Mesothelial cell of epicardium (in vitro differentiated cells): ENCODE measurements at places on chromosomes 2 and 18. TPM values are rescaled to one million over a fixed set of nuclear protein-coding genes. Genes with fewer than 3 reads are reported as not detected.

Gene ACYP2
- total RNA-seq: 11.3 to 11.8 TPM (median 11.4 TPM) in 3 replicates

Gene SPDYA
- total RNA-seq: 1.3 to 2.0 TPM (median 1.7 TPM) in 3 replicates

Gene SERPINB4
- total RNA-seq: not detected in 3 replicates

Gene INPP4A
- 37.3 to 40.7 TPM (median 37.3 TPM) in 3 replicates for total RNA-seq

Gene EMILIN1
- total RNA-seq: 170 to 179 TPM (median 172 TPM) in 3 replicates

GRCh38 chr18:77671456-77672167 is 422.0 kb downstream of the GALR1 start:
- no peak overlapping the region for H3K27ac ChIP-seq
- no peak overlapping the region for H3K4me3 ChIP-seq
- H3K4me1 ChIP-seq: no peaks in the 10 kb centered on the region
- no peaks in the 10 kb centered on the region for H3K36me3 ChIP-seq

GRCh38 chr18:56727399-56727798 is 76.2 kb downstream of the WDR7 start:
- H3K27ac ChIP-seq: no peak overlapping the region
- peaks cover 33% of the 10 kb centered on the region for H3K36me3 ChIP-seq
- H3K4me1 ChIP-seq: no peaks in the 10 kb centered on the region
- no peak for DNase-seq
- no peaks in the 10 kb centered on the region for H3K27me3 ChIP-seq

DNA sequence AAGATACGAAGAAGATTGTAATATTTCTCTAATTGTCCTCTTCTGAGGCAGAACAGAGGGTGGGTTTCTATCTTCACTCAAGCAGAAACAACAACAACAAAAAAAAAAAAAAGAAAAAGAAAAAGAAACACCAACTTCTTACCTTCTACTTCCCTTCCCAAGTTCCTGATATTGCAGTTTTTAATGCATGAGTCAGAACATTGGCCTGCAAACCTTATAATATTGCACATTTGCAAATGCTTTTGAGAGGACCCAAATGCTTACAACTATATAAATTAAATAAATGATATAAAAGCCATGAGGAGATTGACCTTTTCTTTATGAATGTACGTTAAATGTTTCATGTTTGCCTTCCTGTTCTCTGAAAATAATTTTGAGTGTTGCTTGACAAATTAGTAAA is 37.3 kb downstream of the PAX3 start:
- no peak overlapping the region for H3K27ac ChIP-seq
- H3K4me3 ChIP-seq: no peak overlapping the region
- no peak for DNase-seq
- peaks cover 33% of the 10 kb centered on the region for H3K27me3 ChIP-seq
- peaks cover 1% of the 10 kb centered on the region for H3K4me1 ChIP-seq
- H3K36me3 ChIP-seq: no peaks in the 10 kb centered on the region

GRCh38 chr2:28668880-28669279 is 82.8 kb upstream of the PPP1CB start:
- no peaks in the 10 kb centered on the region for H3K27me3 ChIP-seq
- H3K4me1 ChIP-seq: peaks cover 47% of the 10 kb centered on the region
- no peak for DNase-seq
- no peak overlapping the region for H3K4me3 ChIP-seq

DNA sequence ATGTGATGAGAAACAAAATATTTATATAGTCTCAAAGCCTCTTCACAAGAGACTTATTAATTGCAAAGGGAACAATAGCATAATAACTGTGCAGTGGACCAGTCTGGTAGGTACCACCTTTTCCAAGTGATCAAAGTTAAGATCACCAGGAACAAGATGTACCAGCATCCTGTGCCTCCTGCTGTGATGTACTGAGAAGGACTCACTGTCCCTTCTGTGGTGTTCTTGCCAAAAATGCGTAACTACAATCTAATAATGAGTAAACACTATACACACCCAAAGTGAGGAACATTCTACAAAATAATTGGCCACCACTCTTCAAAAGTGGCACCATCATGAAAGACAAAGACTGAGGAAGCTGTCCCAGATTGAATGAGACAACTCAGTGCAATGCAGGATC is 14.5 kb downstream of the GNLY start:
- no peak overlapping the region for H3K27ac ChIP-seq
- H3K36me3 ChIP-seq: no peaks in the 10 kb centered on the region
- H3K4me3 ChIP-seq: no peak overlapping the region
- H3K4me1 ChIP-seq: peaks cover 13% of the 10 kb centered on the region
- H3K27me3 ChIP-seq: peaks cover 12% of the 10 kb centered on the region

DNA sequence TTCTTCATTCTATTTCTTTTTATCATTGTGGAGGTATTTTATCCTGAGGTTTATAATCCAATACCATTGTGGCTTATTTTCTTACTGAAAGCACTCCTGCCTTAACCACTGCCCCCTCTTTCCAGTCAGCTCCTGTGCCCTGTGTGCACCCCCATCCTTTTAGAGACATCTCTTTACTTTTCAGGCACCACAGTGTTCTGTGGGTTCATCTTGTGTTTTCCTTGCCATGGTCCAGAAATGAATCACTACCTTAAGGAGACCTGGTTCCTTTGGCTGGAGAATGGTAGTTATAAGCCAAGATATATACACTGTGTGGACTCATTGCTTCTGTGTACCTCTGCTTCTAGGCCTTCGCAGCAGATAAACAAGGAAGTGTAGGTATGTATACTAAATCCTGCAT is 278.3 kb downstream of the PTGR3 start:
- H3K27ac ChIP-seq: no peak overlapping the region
- no peak overlapping the region for H3K4me3 ChIP-seq
- H3K36me3 ChIP-seq: peaks cover 6% of the 10 kb centered on the region
- no peak for DNase-seq
- H3K27me3 ChIP-seq: no peaks in the 10 kb centered on the region
- H3K4me1 ChIP-seq: peaks cover 5% of the 10 kb centered on the region

DNA sequence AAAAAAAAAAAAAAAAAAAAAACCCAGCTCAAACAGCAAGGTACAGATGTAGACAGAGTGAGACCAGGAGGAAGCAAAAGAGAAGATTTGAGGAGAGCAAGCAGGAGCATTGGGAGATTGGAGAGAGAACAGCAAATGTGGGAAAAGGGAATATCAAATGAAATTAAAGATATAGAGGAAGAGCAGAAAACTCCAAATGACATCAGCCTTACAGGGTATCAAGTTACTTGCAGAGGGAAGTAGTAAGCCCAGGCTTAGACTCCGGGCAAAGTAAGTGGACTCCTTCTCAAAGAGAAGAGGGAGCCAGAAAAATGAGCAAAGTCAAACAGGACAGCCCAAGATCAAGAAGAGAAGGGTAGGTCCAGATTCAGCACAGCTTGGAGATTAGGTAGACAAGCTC is 93.3 kb upstream of the PPP1CB start:
- no peak for DNase-seq
- no peaks in the 10 kb centered on the region for H3K36me3 ChIP-seq
- no peaks in the 10 kb centered on the region for H3K27me3 ChIP-seq
- H3K4me3 ChIP-seq: no peak overlapping the region

DNA sequence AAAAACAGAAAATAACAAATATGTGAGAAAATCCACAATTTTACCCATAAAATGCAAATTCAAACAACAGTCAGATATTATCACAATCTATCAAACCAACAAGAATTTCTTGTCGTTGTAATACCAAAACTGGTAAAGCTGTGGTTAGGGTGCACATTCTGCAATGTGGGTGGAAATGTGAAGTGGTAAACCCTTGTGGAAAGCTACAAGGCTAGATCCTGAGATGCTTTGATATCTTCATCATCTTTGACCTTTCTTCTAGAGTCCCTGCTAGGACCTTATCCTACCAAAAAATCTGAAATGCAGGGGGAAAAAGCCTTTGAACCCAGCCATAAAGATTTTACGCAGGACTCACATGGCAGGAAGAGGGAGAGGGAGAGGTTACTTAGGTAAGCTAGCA is 17.2 kb upstream of the ATG16L1 start:
- H3K4me3 ChIP-seq: no peak overlapping the region
- no peak overlapping the region for H3K27ac ChIP-seq
- H3K36me3 ChIP-seq: no peaks in the 10 kb centered on the region
- no peaks in the 10 kb centered on the region for H3K27me3 ChIP-seq

DNA sequence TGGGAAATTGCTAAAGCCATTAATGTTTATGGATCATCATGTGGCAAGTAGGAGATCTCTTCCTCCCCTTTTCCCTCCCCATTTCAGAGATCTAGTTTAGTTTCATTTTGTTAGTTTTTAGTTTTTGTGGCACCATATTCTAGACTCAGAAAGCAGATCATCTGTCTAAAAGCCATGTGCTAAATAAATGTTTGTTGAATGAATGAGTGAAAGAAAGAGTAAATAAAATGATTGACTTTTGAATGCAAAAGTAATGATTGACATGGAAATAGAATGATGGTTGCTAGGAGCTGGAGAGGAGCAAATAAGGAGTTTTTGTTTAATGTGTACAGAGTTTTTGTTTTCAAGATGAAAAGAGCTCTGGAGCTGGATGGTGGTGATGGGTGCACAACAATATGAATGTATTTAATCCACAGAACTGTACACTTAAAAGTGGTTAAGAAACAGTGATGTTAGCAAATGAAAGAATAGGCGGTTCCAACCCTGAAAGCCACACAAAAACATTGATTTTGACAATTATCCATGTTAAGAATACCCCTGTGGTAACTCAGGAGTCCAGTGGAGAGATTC is 23.6 kb downstream of the TMEM178A start:
- H3K27me3 ChIP-seq: no peaks in the 10 kb centered on the region
- peaks cover 7% of the 10 kb centered on the region for H3K4me1 ChIP-seq

- peaks cover 3% of the 10 kb centered on the region for H3K27me3 ChIP-seq
- no peak overlapping the region for H3K4me3 ChIP-seq
- no peak overlapping the region for H3K27ac ChIP-seq
- H3K4me1 ChIP-seq: peaks cover 7% of the 10 kb centered on the region
These were observed 75.6 kb upstream of the CPO start for GRCh38 chr2:206863716-206864115.

DNA sequence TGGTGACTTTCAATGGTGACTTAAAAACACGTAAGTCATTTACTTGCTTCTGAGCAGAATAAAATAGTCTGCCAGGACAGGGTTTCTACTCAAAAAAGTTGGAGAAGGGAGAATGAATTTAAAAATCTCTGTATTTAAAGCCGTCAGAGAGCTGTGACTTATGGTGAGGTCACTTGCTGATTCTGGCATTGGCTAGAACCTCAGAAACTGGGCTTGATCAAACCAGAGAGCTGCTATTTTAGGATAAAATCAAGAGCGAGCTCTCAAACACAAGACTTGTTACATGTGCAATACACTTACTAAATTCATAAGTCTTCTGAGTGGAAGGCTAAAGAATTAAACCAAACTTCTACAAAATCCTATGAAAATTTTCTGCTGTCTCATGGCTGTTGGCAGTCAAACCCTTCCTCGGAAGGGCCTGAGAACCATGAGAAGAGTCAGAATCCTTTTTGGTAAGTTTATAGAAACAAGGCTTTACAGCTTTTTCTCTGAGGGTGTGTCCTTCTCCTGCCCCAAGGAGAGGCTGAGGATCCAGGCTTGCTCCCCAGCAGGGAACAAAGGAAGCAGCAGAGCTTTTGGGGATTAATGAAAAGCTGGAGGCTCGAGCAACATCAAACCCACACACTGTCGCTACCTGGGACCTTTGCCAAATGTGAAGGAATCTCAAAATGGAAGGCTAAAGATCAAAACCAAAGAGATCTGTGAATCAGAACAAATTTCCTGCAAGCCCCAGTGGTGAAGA is 816.4 kb downstream of the SOCS6 start:
- H3K27ac ChIP-seq: peak overlapping the region; percentile 73
- no peak for DNase-seq
- H3K27me3 ChIP-seq: peaks cover 2% of the 10 kb centered on the region
- no peaks in the 10 kb centered on the region for H3K36me3 ChIP-seq
- no peak overlapping the region for H3K4me3 ChIP-seq

GRCh38 chr18:384897-385296 is 115.6 kb downstream of the COLEC12 start:
- no peak for DNase-seq
- no peaks in the 10 kb centered on the region for H3K27me3 ChIP-seq
- no peak overlapping the region for H3K27ac ChIP-seq
- peaks cover 46% of the 10 kb centered on the region for H3K4me1 ChIP-seq

- DNase-seq: no peak
- no peak overlapping the region for H3K4me3 ChIP-seq
- no peak overlapping the region for H3K27ac ChIP-seq
- peaks cover 21% of the 10 kb centered on the region for H3K4me1 ChIP-seq
These were observed 73.9 kb upstream of the RPL31 start for GRCh38 chr2:100928235-100928634.

GRCh38 chr2:128523457-128523856 is 204.8 kb upstream of the HS6ST1 start:
- peaks cover 28% of the 10 kb centered on the region for H3K4me1 ChIP-seq
- no peak overlapping the region for H3K4me3 ChIP-seq
- no peak for DNase-seq
- peaks cover 3% of the 10 kb centered on the region for H3K36me3 ChIP-seq
- peak overlapping the region; percentile 66 for H3K27ac ChIP-seq
- no peaks in the 10 kb centered on the region for H3K27me3 ChIP-seq

DNA sequence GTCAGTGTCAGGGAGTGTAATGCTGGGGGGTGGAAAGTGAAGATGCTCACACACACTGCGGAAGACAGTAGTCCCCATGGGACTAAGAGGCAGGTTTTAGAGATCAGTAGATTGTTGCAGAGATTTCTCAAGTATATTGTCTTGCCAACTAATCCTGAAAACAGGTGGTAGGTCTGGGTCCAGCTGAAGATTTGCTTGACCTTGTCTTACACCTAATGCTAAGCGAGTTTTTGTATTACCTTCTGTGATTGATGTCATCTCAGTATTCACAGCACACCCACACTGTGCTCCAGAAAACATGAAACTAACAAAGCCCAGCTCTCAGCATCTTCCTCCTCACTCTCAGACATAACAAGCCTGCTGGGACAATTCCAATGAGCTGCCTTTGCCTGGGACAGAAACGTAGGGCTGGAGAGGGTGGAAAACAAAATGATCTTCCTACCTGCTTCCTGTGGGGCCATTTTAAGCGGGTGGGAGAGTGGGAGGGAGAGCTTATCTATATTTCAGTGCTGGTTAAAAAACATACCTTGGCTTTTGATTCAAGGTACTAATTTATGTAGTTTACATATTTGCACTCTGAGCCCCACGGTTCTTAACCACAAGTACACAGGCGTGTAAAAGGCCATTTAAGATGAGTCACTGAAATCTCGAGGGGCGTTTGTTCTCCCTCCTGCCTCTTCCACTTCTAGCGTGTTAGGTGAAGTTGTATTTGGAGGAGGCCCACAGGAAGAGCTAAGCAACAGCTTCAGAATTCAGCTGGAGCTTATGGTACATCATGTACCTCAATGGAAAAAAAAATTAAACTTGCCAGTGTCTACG is 23.1 kb upstream of the RBMS1 start:
- no peak overlapping the region for H3K4me3 ChIP-seq
- H3K4me1 ChIP-seq: peaks cover 3% of the 10 kb centered on the region
- H3K27me3 ChIP-seq: no peaks in the 10 kb centered on the region
- H3K27ac ChIP-seq: no peak overlapping the region
- no peak for DNase-seq
- H3K36me3 ChIP-seq: no peaks in the 10 kb centered on the region

DNA sequence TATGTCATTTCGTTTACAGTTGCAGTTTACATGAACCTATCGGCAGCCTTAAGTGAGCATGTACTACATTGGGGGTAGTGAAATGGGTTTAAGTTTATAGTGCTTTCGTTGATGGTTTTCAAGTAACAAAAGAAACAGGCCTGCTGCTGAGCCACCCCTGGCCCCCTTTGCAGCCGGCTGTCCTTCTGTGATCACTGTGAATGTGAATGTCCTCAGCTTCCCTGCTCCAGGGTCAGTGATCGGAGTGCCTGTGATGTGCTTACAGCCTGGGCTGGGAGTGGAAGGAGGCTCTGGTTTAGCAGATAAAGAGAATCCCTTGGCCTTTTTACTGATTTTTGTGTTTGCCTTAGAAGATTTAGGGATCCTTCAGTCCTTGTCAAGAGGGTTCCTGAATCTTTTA is 154.2 kb downstream of the FAM210A start:
- peaks cover 3% of the 10 kb centered on the region for H3K27me3 ChIP-seq
- no peaks in the 10 kb centered on the region for H3K36me3 ChIP-seq
- peaks cover 3% of the 10 kb centered on the region for H3K4me1 ChIP-seq
- no peak overlapping the region for H3K4me3 ChIP-seq
- no peak overlapping the region for H3K27ac ChIP-seq
- DNase-seq: no peak
